ENCODE measurements at places on chromosomes 6 and 20. TPM values are rescaled to one million over a fixed set of nuclear protein-coding genes. Genes with fewer than 3 reads are reported as not detected.
A peak's percentile ranks its signal among the peaks of the same experiment; 100 is the strongest.

GRM1 gene
- 0.79 TPM for total RNA-seq

GRCh38 chr6:36947570-36948351 is 6.8 kb upstream of the PI16 start:
- peak; percentile 51 for DNase-seq

C6orf163 gene
- 2.6 TPM for total RNA-seq

DNA sequence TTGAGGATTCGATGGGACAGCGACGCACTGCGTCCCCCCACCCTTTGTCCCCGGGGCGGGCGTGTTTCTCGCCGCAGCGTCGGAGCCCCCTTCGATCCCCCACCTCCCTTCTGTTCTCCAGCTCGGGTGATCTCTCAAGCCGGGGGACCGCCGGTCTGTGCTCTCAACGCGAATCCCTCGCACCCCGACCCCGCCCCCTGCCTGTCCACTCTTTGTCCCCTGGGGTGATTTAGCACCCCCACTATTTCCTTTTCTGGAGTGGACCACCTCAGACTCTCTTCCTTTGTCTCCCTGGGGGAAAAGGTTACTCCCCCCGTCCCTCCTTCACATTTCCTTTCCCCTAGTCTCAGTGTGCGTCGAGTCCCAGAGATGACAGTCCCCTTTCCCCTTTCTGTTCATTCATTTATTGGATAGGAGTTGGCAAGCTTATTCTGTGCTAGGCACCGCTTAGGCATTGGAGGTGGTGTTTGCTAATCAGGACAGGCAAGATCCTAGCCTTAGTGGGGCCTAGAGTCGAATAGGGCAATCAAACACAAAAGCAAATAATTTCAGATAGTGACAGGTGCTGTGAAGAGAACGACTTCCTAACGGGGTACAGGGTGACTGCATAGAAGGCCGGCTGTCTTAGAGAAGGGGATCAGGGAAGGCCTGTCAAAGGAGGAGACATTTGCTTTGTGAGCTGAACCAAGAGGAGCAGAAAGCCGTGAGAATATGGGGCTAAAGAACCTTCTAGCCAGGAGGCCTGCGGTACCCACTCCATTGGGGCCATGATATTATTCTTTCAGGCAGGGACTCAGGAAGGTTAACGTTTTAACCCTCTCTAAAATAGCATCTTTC is 741 bp downstream of the PTPN1 start:
- peak; percentile 58 for DNase-seq
